Hair follicular keratinocyte (primary cell): ENCODE measurements at places on chromosomes 2 and 18. TPM values are rescaled to one million over a fixed set of nuclear protein-coding genes. Genes with fewer than 3 reads are reported as not detected.

Gene HES6
- total RNA-seq: 5.8 and 8.4 TPM in 2 replicates

Gene NEU2
- total RNA-seq: not detected in 2 replicates

Gene RHBDD1
- 12.1 and 21.9 TPM in 2 replicates for total RNA-seq

Gene RFX8
- 0.08 TPM in 1 of 2 replicates, not detected in the other for total RNA-seq

Gene THSD7B
- not detected in 2 replicates for total RNA-seq
